IPS DF 6.9 (cell line): ENCODE measurements at places on chromosomes 7 and 10.

GRCh38 chr10:98238391-98238790, 29.6 kb downstream of the LOXL4 start:
- DNase-seq, result no peak

GRCh38 chr7:34022626-34023025, 117.3 kb downstream of the BMPER start:
- no peak for DNase-seq

- DNase-seq, result no peak
Measured at GRCh38 chr7:71633551-71634008, 501.6 kb downstream of the GALNT17 start.

- no peak for DNase-seq
Measured at GRCh38 chr7:110775046-110775445, 315.9 kb upstream of the LRRN3 start.

DNA sequence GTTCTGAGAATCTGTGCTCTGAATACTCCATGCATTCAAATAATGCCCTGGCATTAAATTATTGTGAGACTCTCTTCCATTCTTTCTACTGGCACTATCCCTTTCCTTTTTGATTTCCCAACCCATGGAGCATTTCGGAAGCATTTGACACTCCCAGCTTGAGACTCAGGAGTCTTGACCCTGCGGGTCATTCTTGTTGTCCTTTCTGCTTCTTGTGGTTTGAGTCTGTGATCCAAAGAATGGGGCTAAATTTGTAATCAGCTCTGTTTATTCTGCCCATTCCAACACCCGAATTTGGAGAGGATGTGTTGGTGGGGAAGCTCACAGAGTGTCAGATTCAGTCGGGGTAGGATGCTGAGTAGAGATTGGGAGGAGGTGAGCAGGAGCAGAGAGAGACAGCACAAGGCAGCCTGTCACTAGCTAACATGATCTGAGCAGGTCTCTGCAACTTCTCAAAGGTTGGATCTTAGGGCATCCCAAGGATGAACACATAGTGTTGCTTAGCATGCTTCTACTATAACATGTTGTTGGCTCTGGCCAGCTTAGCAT, 80.4 kb upstream of the BMPER start:
- DNase-seq, result no peak

GRCh38 chr10:1399431-1400100, 337.8 kb downstream of the ADARB2 start:
- no peak for DNase-seq

DNA sequence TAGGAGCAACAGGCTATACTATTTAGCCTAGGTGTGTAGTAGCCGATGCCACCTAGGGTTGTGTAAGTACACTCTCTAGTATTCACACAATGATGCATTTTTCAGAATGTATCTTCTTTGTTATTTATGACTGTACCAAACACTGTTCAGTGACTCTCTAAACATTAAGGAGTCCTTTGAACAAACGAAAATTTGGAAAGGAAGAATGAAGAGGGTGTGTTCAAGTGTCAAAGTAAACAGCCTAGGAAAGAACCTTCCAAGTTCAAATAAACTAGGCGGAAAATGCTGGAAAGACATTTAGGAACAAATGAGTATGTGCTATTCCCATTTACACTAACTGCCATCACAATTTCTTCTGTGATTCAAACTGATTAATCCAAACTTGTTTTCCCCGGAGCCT, 142.4 kb downstream of the CHCHD3 start:
- DNase-seq, result no peak

GRCh38 chr10:130558746-130559546, 422.8 kb downstream of the GLRX3 start:
- no peak for DNase-seq

- DNase-seq, result no peak
Measured at GRCh38 chr10:50927522-50928189, 42.2 kb upstream of the A1CF start.

DNA sequence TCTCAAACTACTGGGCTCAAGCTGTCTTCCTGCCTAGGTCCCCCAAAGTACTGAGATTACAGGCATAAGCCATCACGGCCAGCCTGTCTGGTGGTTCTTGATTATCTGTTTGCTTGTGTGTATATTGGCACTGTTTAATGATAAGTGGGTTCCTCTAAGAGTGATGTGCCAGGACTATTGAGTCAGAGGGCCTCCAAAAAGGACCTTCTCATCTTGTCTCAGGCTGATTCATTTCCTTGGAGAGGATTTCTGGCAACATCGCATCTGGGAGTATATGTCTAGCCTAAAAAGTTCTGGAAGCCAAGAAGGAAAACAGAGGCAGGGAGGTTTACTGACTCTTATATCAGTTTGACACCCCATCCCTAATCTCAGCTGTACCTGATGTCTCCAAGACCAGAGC, 27.1 kb upstream of the AKAP9 start:
- DNase-seq, result no peak

DNA sequence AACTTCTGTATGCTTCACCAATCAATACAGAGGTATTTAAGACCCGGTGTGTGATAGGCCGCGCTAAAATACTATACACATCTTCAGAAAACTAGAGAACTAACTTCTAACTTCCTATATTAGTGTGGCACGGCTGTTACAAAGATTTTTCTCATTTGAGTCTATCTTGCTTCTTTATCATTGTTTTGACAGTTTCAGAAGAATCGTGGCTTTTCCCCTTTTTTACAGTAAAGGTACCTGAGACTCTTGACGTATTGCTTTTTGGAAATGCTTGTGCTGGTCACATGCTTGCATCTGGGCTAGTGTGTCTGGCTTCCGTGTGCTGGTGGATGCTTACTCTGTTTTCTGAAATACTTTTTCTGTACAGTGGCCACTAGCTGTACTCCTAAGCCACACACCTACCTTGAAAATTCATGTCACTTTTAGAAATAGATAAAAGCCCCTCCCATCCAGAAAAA, 12.7 kb downstream of the IKZF1 start:
- no peak for DNase-seq

DNA sequence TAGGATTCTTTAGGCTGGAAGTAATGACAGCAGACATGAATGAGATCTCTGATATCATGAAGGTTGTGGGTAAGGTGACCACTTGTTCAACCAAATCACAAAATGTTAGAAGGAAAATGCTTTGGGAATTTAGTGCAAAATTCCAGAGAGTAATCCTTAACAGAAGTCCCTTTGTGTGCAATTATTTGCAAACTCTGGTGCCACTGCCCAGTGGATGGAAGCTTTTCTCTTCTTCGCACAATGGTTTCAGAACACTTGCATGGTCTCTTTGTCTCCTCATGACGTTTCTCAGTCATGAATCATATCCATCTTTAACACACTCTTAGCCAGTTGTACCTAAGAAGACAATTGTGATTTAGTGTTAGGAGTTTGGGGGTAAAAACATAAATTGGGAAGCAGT, 570.4 kb upstream of the ANKRD30A start:
- DNase-seq, result no peak

GRCh38 chr10:4028854-4029583, 244.0 kb upstream of the KLF6 start:
- DNase-seq, result no peak

GRCh38 chr7:150736864-150737263, 354 bp upstream of the GIMAP5 start:
- no peak for DNase-seq

DNA sequence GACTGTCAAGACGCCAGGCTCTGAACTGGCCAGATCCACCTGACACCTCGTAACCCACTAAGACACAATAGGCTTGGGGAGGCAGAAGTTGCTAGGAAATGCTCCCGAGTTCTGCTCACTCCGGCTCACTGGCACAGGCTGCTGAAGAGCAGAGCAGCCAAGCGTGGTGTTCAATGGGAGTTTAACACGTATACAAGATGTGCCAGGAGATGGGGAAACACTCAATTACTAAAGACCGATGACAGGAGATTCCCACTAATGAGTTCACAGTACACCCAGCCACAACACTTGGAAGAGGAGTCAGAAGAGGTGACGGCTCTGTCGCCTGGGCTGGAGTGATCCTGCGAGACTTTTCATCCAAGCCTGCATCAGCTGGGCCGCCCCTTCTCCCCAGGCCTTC, 303.4 kb downstream of the GFRA1 start:
- no peak for DNase-seq

GRCh38 chr10:26739071-26739631, 41.6 kb downstream of the PDSS1 start:
- no peak for DNase-seq

GRCh38 chr10:5449823-5450222, 37.5 kb downstream of the NET1 start:
- no peak for DNase-seq

DNA sequence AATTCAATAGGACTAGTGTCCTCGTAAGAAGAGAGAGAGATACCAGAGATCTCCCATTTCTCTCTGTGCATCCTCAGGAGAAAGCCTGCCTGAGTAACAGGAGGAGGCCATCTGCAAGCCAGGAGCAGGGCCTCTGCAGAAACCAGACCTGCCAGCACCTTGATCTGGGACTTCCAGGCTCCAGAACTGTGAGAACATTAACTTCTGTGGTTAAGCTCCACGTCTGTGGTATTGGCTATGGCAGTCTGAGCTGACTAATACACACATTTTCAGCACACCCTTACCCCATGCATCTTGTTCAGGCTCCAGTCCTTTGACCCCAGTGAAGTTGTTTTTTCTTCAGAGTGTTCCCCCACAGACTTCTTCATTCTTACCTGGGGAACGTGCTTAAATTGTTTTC, 3.1 kb upstream of the CRTAC1 start:
- no peak for DNase-seq

DNA sequence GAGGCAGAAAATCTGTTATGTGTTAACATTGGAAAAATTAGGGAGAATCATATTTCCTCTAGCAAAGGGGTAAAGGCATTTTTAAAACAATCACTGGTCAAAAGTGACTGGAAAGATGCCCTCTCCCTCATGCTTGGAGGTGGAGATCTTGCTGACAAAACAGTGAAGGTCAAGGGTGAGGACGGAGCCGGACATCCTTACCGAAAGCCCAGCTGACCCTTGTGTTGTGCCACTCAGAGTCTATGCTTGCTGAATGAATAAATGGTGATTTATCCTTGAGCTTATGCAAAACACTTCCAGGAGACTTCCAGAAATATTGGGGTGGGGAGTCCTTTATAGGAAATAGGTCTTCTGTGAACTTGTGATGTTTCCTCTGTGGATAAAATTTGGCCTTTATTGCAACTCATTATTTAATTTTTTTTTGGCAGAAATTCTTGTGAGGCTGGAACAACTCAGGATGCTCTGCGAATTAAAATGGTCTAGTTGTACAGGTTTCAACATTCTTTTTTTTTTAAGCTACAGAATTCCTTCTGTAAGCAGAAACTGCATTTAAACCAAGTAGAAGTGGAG, 28.3 kb upstream of the ELMO1 start:
- DNase-seq, result no peak

- no peak for DNase-seq
Measured at GRCh38 chr10:34134602-34135001, 680.5 kb downstream of the PARD3 start.

DNA sequence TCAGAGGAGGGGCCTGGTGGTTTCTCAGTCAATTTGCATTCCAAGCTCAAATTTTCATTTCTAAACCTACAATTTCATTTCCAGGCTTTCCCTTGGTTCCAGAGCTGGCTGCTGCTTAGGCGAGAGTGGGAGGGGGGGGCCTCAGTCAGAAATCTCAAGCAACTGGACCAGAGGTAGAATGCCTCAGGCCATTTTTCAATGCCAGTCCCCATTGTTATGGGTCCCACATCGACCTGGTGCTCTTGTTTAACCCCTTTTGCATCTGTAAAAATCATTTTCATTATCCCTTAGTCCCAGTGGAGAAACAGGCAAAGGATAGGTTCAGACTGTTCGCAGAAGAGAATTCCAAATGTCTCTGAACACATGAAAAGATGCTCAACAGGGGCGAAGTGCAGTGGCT, 13.5 kb upstream of the BAG3 start:
- DNase-seq, result no peak

GRCh38 chr10:3740157-3740871, 44.7 kb downstream of the KLF6 start:
- DNase-seq, result no peak

DNA sequence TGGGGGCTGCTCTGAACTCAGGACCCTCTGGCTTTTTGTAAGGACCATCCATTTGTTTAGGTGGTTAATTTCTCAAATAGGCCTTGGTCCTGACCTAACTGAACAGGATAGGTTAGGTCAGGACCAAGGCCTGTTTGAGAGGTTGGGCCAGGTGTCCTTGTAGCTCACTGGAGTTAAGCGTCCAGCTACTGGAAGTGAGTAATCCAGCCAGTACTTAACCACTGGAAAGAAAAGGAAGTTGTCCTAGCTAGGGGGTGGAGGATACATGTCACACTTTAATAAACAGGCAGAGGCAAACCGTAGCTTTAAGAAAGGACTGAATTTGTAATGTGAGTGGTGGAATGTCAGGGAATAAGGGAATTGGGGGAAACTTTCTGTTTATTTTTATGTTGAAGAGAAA, 96.0 kb downstream of the GPR85 start:
- DNase-seq, result no peak

DNA sequence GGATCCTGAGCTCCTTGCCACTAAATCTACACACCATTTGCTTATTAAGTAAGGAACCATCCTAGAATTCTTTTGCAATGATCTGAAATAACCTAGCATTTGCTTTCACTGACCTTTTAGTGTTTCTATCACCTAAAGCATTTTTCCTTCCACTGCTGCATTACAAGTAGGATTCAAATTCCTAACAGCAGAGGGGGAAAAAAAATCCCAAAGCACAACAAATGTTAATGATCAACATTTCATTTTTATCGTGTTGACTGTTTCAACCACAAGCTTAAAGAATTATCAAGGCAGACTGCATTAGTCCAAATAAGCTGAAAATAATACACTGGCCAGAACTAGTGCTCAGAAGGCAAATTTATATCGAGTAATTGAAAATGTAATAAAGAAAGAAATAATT, 174.7 kb upstream of the TCF7L2 start:
- DNase-seq, result no peak

- no peak for DNase-seq
Measured at GRCh38 chr7:48188776-48189520, 17.7 kb downstream of the ABCA13 start.

DNA sequence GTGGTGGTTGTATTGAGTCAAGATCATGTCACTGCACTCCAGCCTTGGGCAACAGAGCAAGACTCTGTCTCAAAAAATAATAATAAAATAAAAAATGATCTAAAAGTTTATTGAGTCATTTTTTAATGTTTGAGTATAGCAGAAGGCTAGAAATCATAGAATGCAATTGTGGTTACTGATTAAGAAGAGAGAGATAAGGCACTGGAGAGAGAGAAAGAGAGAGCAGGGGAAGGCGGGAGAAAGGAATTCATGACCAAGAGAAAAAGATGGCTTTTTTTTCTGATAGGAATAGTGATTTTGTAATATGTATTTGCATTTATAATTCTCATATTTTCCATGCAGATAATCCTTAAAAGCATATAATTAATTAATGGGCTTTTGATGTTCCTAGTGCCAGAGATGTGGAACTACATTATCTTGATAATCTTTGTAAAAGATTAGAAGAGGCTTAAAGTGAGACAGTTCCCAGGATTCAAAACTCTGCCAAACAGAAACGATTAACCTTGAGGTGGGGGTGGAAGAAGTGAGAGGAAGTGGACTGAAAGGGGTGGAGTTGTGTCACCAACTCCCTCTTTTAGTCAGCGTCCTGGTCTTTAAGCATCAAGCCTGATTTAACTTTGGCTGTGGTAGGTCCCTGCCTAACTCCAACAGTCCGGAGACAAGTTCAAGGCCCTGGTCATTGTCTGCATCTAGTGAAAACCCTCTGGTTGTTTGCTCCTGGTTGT, 76.2 kb downstream of the CHN2 start:
- no peak for DNase-seq
